ENCODE measurements at places on chromosomes 7 and 10.

DNA sequence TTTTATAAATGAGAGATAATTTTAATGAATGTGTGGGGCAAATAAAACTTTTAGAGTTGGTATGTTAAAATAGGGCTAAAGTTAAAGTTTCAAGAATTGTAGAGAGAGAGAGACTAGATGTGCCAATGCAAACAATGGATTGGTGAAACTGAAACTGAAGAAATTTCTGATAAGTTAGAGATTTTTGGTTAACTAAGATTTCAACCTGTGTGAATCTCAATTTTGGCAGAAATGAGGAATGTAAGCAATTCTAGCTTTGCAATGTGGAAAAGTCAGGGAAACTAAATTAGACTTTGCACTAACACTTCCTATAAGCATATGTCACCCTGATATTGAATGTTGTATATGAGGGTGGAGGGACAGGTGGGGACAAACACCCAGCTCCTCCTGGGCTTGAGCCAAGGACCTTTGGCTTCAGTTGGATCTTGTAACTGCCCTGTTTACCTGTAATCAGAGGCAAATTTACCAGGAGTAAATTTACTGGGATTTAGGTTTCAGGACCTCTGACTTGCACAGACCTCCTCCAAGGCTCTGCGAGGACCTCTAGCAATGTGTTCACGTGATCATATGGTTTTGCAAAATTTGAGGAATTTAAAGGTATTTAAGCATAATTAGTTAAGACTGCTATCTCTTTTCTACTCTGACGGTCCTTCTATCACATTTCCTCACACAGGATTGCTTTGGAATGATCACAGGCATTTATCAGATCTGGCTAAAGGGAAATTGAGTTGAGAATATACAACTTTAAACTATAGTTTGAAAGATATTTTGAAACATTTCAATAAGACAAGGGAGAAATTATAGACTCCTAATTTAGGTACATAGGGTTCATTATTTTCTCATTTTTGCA, 33.1 kb upstream of the RPA3 start:
- DNase-seq, result no peak

DNA sequence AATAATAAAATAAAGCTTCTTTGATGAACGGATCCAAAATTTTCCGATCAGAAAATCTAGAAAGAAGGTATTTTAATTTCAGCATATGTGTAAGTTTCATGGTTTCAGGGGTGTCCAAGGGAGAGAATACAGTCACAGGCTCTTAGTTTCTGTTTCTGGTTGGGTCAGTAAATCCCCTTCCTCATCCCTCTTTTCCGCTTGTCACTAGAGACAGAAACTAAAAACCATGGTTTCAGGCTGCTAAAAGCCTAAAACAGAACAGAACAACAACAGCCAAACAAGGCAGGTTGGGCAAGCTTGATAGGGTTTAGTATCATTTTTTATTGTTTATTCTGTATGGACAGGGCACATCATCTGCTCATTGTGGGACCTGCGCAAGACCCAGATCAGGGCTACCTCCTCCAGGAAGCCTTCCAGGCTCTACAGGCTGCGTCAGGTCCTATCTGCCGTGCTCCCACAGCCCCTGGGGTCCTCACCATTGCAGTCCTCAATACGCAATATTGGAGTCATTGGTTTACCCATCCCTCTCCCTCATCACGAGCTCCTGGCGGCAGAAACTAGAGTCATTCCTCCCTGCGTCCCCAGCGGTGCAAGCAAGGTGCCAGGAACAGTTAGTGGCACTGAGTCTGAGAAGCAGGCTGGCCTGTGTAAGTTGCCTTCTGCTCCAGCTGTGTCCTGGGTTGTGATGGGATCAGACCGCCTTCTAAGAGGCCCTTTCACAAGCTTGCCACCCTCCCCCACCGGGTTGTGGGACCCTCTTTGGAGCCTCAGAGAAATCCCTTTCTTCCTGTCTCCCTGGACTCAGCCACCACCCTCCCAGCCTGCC, 70.2 kb upstream of the CUX1 start:
- no peak for DNase-seq

DNA sequence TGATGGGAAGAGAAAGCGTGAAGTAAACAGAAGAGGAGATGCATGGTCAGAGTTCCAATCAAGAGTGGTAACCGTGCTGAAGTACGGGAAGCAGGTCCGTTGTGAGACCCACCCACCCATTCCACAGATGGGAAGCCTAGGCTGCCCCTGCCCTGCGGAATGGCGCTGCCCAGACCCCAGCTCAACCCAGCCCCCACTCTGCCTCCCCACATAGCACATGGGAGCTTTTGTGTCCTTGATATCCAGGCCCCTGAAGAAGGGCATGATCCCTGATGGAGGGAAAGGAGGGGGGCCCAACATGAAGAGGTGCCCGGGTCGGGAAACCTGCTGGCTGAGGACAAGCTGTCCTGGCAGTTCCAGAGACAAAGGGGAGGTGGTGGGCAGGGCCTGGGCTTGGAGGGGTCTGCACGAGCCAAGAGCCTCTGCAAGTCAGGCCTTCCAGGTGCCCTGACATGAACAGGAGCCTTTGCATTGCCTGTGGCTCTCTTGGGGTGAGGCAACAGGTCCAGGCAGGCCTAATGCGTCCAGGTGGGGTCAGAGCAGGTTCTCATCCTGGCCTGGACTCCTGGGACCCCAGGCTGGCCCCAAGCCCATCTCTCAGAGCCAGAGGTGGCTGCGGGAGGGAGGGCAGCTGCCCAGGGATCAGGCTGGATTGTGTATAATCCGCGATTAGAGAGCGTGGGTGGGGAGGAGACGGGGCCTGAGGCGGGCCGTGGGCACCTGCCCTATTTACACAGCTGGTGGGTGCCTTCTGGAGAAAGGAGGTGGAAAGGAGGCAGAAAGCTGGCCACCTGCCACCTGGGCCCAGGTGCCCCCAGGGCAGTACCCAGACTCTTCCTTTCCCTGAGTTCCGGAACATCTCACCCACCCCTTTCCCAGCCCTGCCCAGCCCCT, 23.5 kb downstream of the YKT6 start:
- DNase-seq, result no peak

DNA sequence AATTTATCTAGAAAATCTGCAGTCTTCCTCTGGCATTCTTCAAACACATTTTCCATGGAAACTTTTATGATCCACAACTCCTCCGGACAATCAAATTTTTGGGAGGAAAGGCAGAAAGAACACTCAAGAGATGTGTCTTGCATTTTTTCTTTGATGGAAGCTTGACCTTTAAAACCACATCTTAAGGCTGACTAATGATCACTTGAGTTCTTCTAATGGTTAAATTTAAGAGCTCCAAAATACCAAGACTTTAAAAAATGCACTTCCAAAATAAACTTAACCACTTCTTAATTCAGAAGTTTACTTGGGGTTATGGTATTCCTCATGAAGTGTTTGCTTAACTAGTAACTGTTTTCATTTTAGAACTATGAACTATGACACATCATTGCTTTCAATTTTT, 43.3 kb downstream of the ETV1 start:
- DNase-seq, result no peak

DNA sequence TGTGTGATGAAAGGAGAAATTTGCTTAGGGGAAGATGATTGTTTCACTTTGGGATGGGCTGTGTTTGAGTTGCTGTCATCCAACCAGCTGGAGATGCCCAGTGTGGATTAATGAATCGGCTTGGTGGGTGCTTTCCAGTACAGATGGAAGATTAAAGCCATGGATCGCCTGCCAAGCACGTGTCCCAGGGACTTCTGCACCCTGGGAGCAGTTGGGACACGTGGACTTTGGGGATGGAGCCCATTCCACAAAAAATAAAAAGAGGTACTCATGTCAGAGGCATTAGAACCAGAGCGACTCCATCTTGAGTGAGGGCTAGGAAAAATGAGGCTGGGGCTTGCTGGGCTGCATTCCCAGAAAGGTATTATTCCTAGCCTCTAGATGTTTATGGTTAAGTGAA, 29.3 kb upstream of the PRLHR start:
- no peak for DNase-seq

DNA sequence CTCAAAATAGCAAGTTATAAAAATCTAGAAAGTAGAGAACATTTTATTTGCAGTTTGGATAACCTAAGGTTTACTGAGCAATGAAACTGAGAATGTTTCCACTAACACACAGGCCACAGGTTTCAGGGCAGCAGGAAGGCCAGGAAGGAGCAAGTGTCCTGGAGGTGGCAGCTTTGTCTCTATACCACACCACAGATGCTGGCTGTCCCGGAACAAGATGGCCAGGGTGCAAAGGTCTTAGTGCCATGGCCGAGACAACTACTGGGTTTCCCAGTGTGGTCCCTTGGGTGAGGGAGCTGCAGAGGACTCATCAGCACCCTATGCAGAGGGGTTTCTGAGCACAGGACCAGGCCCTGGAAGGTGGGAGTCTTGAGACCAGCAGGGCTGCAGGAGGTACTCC, 92.0 kb downstream of the CTBP2 start:
- no peak for DNase-seq

GRCh38 chr7:135169141-135169963, 1.2 kb downstream of the CYREN start:
- DNase-seq, result no peak

- no peak for DNase-seq
These were observed 927 bp upstream of the MKX start for GRCh38 chr10:27746397-27747095.

- no peak for DNase-seq
These were observed 361.4 kb downstream of the EXOC4 start for GRCh38 chr7:133614251-133614650.

GRCh38 chr7:84123965-84124547, 70.5 kb downstream of the SEMA3A start:
- DNase-seq, result peak; percentile 25

- DNase-seq, result peak; percentile 25
These were observed 739 bp downstream of the CASP7 start for GRCh38 chr10:113680190-113681111.
